Caco-2 (cell line): ENCODE measurements at places on chromosomes 7 and 10.

- DNase-seq = no peak
Measured at GRCh38 chr10:17134737-17135260, 5.2 kb upstream of the CUBN start.

DNA sequence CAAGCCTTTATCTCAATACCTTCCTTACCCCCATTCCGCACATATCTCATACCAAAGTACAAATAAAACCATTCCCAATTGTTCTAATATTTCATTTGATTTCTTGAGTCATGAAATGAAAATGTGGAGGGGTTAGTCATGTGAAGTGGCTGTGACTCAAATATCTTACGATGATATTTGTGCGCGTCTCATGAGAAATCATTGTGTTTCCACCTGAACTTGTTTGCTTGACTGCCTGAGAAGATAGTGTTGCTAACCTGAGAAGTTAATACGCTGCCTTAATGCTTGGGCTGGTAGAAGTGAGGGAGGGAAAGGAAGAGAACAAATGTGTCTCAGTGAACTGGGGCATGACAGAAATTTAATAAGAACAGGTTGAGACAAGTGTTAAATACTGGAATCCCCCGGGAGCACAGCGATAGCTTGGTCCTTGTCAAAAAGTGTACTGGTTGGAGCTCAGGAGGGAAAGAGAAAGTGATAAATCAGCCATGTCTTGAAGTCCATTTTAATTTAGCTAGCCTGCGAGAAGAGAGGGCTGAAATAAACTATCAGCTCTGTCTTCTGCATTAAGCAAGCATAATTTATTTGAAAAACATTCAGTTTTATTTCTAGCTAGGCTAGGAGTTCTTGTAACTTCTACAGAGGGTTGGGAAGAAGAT lies 7.2 kb upstream of the EPHA1 start:
- DNase-seq = no peak

DNA sequence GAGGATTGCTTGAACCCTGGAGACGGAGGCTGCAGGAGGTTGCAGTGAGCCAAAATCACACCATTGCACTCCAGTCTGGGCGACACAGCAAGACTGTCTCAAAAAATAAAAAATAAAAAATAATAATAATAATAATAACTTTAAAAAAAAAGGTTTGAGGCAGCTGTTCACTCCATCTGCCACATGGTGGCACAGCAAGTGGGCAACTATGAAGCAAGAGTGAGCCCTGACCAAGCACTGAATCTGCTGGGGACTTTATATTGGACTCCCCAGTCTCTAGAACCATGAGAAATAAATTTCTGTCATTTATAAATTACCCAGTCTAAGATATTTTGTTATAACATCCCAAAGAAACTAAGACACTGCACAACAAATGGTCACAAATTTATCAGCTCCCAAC lies 14.6 kb upstream of the BRI3 start:
- DNase-seq = no peak

- no peak for DNase-seq
Measured at GRCh38 chr7:72069263-72069662, 342.9 kb downstream of the CALN1 start.

DNA sequence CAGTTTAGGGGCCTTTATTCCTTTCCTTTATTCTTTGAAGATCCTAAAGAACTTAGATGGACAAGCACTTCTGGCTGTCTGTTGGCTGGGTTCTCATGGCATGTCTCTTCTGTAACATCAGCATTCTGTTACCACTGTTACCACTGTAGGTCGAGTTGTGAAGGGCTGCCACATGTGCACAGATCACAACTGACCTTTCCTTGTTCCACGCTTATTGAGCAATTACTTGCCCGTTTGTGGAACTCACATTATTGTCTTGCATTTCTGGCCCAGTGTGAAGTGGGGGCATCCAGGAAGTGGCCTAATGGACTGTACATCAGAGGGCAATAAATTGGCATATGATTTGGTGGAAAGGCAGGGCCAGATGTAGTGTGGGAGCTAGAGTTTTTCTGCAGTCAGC lies 23.7 kb downstream of the GBF1 start:
- no peak for DNase-seq

GRCh38 chr7:5450549-5451327 lies 27.1 kb upstream of the TNRC18 start:
- DNase-seq = peak; percentile 69

- DNase-seq = no peak
Measured at GRCh38 chr10:97013983-97014382, 171.8 kb downstream of the SLIT1 start.

GRCh38 chr7:151865070-151865670 lies 11.7 kb downstream of the PRKAG2 start:
- DNase-seq = no peak

DNA sequence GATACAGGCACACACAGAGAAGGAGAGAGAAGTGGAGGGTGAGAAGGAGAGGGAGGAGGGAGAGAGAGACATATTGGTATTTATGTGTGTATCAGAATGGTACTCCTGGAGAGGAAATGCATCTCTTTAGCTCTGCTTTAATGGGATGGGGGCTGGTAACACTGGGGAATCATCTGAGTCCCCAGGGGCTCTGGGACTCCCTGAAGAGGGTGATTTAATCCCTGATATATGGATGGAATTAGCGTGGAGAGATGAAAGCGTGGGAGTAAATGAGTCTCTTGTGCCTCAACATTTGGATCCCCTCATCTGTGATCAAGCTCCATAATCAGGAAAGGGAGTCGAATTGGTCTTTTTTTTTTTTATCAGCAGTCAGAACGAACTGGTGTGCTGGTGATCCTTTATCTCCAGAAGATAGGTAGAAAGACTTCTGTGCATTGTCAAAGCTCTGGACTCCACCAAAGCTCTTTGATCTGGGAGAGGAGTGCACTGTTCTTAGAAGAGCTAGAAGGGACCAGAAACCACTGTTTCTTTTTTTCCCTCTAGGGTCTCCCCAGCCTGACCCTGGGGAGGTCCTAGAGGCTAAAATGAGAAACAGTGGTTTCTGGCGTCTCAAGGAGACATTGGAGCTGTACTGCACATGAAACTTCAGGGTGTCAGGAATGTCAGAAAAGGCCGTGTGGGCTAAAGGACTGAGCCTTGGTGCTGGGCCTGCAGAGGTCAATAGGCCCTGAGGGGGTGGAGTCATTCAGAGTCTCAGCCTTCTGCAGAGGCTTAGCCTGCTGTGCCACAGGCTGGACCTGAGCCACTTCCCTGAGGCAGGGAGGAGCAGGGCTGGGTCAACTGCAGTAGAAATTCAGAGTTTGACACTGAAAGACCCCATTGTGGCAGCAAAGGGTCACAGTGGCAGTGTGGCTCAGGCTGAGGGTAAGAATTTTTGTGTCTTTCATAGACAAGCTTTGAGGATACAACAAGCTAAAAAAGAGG lies 234.4 kb upstream of the SLC26A5 start:
- DNase-seq = peak; percentile 44

GRCh38 chr10:119673271-119673670 lies 22.1 kb downstream of the BAG3 start:
- DNase-seq = no peak

DNA sequence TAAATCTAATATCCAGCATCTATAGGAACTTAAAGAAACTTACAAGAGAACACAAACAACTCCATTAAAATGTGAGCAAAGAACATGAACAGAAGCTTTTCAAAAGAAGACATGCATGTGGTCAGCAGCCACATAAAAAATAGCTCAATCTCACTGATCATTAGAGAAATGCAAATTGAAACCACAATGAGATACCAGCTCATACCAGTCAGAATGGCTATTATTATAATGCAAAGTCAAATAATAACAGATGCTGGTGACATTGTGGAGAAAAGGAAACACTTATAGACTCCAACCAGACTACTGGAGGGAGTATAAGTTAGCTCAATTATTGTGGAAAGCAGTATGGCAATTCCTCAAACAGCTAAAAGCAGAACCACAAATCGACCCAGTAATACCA lies 1314.5 kb downstream of the XPNPEP1 start:
- no peak for DNase-seq

DNA sequence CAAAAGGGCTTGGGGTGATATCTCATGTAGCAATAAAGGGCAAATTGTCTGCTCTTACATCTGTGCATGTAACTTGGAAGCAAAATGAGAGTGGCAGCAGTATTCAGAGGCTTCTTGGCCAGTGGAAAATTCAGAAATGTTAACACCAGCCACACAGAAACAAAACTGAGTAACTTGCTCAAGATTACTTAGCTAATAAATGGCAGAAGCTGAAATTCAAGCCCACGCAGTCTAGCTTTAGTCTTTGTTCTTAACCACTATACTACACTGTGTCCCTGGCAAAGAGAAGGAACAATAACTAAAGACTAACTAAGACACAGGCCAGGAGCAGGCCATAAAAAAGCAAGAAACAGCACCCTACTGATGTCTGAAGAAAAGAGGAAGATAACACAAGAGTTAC lies 185.9 kb upstream of the ASAH2 start:
- no peak for DNase-seq

- DNase-seq = no peak
Measured at GRCh38 chr10:113572520-113573290, 19.9 kb downstream of the HABP2 start.

DNA sequence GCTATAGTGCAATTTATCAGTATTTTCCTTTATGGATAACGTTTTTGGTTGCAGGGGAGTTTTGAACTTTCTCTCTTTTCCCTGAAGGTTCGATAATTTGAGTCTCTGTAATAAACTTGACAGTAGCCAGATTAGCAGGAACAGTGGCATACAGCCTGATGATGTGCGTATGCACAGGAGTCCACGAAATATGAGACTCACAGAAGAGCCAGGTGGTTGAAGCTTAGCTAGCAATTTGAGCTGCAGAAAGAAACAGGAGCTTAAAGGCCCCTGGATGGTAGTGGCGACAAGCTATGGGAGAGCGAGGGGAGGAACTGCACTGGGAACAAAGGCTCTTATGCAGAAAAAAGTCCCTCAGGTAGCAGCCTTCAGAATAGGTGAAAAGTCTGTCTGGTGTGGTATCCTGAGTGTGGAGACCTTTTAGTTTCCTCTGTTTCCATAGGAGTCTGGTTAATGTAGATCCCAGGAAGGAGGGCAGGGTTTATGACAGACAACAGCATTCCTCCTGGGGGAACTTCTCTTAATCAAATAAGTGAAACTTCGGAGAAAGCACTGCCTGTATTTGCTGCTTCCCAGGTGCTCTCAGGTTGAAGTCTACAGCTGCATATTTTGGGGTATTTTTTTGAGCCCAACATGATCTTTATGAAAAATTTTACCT lies 32.7 kb downstream of the FANK1 start:
- DNase-seq = no peak

GRCh38 chr10:78450807-78451485 lies 417.3 kb downstream of the RPS24 start:
- no peak for DNase-seq

GRCh38 chr10:101778781-101779543 lies 3.0 kb upstream of the FGF8 start:
- DNase-seq = peak; percentile 32

DNA sequence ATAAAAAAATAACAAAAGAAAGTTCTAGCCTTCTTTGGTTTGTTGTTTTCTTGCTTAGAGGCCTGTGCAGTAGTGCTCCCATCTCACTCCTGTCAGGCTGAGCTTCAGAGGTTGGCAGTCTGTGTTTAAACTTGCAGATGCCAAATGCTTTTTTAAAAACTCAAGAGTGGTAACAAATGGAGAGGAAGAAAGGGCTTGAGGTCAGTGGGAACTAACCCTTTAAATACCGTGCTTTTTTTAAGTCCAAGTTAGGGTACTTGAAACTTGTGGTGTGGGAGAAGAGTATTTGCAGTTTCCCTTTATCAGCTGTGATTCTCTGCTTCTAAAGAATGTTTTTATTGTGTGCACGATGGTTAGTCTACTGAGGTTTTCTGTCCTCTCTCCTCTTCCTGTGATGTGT lies 29.4 kb downstream of the ZRANB1 start:
- DNase-seq = no peak

DNA sequence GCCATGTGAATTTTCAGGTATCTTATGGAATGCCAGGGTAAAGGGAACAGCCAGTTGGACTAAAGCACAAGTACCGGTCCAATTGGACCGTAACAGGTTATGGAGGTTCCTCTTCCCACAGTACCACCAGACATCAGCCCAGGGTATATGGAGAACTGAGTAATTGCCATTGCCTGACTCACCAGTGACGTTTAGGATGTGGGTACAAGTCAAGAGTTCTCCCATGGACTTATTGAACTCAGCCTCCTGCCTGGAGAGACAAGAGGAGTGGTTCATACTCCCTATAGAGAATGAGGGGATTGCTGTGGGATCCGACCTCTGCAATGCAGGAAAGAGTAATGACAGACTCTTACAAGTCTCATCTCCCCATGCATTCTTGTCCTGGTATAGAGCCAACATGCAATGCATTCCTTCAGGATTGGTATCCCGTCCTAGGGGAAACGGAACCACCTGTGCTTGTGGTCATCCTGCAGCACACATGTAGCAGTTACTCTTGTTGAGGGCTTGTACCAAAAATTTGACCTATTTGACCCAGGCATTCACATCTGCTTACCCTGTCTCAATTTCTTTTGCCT lies 30.7 kb upstream of the ELOVL3 start:
- no peak for DNase-seq

DNA sequence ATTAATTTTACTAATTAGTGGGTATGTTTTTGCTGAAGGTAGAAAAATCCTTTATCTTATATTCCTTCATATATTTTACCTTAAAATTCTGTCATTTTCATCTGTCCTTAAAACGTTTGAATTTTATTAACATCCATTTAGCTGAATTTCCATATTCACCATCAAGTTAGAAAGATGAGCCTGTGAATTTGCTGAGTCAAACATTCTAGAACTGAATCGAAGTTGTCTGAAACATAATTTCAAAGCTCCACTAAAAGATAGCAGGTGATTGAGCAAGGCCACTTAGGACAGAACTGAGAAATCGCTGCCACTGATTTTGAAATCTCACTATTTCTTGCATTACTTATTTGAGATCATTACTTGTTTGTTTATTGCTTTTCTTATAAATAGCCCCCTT lies 17.5 kb downstream of the HGF start:
- no peak for DNase-seq

- DNase-seq = no peak
Measured at GRCh38 chr7:33562996-33563395, 342.3 kb upstream of the BMPER start.

DNA sequence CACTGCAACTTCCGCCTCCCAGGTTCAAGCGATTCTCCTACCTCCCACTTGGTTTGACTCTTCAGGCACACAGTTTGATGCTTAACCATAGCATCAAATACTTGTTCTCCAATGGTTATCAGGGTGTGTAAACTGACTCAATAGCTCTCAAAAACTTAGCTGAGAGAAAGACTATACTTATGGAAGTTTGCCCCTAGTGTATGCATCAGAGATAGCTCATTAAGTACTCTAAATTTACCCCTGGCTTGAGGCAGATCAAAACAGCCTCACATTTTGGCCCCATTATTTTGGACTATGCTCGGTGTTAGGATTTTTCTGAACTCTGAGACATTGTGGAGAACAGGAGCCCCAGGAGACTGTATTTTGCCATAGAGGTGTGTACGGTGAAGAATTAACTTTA lies 40.8 kb upstream of the SLC35B4 start:
- no peak for DNase-seq
